ENCODE measurements at places on chromosomes 2 and 18.

- no peak for DNase-seq
Measured at GRCh38 chr18:13573750-13574149, 152.6 kb downstream of the FAM210A start.

DNA sequence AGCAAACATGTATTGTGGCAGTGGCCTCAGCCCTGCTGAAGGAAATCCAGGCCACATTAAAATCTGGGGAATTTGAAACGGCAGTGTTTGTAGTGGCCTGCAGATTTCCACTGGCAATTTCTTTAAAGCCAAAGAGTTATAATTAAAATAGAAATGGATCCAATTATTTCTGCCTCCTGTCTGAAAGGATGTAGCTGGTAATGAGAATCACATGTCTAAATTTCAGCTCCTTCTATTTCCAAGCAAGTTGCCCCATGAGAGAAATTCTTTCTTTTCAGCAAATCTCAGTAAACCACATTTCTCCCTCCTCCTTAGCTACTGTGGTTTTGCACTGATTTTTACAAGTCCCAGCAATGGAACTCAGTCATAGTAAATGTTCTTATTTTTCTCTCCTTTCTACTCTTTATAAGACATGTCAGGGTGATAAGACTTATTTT lies 55.4 kb upstream of the ZNF396 start:
- no peak for DNase-seq

- no peak for DNase-seq
Measured at GRCh38 chr18:32037616-32038015, 19.0 kb downstream of the RNF125 start.

DNA sequence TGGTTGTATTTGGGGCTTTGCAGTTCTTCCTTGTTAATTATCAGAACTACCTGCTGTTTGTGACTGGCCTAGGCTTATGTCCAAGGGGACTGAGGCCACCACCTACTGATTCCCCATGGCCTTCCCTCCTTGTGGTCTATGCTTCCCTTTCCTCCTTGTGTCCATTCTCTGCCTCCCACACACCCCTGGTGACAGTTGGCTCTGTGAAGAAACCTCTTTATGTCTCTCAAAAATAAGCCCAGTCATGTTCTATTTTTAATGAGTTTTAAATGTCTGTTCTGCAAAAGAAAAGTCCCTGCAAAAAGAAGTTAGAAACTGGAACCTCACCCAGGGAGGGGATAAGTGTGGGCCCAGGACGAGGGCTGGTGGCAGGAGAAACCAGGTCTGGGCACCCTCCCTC lies 105.0 kb downstream of the SMC6 start:
- DNase-seq = no peak

DNA sequence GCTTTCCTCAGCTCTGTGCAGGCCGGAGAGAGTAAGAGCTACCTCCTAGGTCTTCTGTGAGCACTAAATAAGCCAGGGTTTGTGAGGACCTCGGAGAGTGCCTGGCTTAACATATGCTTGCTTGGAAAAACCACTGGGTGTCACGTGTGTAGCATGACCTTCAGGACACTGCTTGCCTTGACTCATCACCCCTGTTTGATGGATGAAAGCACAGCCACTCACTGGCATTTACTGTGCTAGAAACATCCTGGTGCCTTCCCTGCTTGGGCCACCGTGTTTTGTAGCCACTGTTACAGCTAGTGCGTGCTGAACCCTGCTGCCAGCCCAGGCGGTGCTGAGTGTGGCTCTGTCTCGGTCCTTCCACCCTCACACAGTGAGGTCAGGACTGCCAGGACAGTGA lies 34.8 kb upstream of the ITM2C start:
- no peak for DNase-seq

DNA sequence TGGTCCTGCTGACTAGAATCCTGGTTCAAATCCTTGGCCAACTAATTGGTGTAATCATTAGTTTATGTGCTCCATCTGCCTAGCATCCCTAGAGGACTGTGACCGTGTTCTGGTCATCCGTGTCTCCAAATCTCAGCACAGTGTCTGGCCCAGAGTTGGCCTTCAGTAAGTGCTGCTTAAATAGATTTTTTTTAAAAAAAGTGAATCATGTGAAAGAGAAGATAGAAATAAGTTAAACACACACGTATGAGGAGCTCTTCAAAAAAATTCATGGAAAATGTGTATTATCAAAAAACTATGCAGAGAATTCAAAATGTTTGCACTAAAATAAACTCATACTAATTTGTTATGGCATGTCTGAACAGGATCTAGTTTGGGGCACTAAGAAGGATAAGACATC lies 129.3 kb upstream of the TLK1 start:
- no peak for DNase-seq

GRCh38 chr18:75694292-75694691 lies 266.8 kb upstream of the SMIM21 start:
- no peak for DNase-seq

DNA sequence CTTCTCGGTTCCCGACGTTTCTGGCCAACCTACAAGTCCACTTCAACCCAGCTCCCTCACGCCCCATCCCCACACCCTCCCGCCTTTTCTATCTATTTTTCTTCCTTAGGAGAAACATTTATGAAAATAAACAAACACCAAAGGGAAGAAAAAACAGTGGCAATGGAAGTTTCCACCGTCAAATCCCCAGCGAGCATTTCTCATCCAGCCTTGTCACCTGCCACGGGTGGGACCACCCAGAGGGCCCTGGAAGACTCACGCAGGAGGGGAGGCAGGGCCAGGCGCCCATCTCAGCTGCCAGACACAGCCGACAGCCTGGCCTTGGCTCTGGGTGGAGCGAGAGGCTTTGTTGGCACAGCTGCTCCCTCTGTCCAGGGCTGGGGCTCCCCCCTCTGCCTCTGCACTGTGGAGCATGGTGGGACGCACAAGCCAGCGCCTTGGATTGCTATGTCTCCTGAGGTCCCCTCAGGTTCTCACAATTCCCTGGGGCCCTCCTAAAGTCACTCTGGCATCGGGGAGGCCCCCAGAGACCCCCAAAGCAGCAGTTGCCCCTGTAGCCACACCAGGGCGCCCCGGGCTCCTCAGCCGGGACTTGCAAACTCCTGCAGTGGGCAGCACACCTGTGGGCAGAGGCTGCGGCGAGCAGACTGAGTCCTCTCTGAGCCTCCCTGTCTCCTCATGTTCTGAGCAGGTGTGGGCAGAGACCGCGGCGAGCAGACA lies 395.7 kb upstream of the SALL3 start:
- DNase-seq = no peak

- no peak for DNase-seq
Measured at GRCh38 chr2:113138428-113139322, 11.3 kb downstream of the IL1RN start.

GRCh38 chr18:55587418-55588110 lies 428 bp downstream of the TCF4 start:
- DNase-seq = no peak

DNA sequence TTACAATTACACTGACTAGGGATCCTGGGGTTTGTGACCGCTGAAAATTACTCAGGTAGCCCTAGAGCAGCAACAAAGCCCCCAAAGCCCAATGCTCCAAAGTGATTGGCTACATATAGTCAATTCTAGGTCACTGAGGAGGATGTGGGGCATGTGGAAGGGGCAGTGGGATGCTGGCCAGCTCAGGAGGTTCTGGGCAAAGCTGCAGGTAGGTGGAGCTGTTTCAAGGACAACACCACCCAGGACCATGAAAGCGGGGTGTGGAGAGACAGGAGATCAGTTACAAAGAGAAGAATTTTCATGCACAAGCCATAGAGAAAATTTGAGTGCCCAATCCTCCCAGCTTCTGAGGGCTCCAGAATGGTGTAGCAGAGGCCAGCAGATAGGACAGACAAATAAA lies 75.0 kb upstream of the CCDC85A start:
- no peak for DNase-seq

GRCh38 chr2:111025288-111025687 lies 95.4 kb upstream of the BCL2L11 start:
- no peak for DNase-seq

DNA sequence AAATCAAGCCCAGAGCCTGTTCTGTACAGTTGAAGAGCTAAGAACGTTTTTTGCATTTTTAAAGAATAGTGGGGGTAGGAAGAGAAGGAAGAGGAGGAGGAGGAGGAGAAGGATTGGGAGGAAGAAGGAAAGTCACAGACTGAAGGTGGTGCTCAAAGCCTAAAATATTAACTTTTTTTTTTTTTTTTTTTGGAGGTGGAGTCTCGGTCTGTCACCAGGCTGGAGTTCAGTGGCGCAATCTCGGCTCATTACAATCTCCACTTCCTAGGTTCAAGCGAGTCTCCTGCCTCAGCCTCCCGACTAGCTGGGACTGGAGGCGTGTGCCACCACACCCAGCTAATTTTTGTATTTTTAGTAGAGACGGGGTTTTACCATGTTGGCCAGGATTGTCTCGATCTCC lies 18.3 kb upstream of the KLHL29 start:
- DNase-seq = no peak

GRCh38 chr18:77772177-77772576 lies 522.5 kb downstream of the GALR1 start:
- DNase-seq = no peak

- DNase-seq = no peak
Measured at GRCh38 chr2:201419057-201419635, 32.1 kb downstream of the TRAK2 start.

DNA sequence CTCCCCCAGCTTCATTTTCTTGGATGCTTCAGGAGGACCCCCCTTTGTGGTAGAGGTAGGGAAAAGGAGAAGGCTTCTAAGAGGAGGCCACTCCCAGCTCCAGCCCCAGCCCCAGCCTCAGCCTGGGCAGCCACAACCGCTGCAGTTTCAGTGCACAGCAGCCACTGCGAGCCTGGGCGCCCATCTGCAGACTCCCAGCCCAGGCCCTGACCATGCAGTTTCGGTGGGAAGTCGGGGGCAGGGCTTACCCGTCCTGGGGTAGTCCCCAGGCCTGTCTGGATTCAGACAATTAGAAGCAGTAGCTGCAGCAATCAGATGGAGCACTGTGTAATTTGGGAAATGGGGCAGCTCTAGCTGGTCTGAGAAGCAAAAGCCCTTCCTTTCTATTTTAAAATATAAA lies 28.6 kb downstream of the ITM2C start:
- no peak for DNase-seq

GRCh38 chr18:40413160-40413559 lies 1541.9 kb upstream of the PIK3C3 start:
- DNase-seq = no peak

GRCh38 chr18:40258311-40258710 lies 1696.7 kb upstream of the PIK3C3 start:
- no peak for DNase-seq

Data from stimulated activated CD4-positive, alpha-beta T cell treated with anti-CD3 and anti-CD28 coated beads, Interleukin-1b, Interleukin-23, amount 100 ng/mL, for 1 hour (primary cell).